Stimulated activated CD4-positive, alpha-beta T cell treated with anti-CD3 and anti-CD28 coated beads, Interleukin-4, amount 100 ng/mL, for 4 hours (primary cell): ENCODE measurements at places on chromosomes 3 and 15.

DNA sequence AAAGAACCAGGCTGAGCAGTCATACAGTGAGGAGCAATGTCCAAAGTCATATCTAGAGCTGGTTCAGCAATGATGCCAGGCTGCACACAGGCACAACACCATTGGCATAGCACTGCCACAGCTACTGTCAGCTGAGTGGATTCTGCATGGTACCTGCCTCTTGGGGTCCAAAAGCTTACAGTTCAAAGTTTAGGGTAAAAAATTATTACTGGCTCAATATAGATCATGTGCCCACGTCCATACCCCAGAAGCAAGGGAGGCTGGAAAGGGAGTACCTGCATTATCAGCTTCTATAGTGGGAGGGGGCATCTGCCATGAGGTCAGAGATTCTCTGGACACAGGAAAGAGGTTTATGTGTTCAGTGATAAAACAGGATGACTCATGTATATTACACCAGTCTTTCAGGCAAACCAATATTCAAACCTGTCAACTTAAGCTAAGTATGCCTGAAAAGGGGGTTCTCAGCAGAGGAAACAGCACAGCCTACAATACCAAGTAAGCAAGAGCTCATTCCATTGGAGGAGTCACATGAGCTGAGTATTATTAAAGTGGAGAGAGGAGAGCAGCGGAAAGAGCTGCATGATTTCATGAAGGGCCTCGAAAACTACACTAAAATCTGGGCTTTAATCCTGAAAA is 99.0 kb downstream of the ANO10 start:
- DNase-seq, result no peak

GRCh38 chr15:66619152-66619903 is 53.5 kb upstream of the LCTL start:
- peak; percentile 8 for DNase-seq

DNA sequence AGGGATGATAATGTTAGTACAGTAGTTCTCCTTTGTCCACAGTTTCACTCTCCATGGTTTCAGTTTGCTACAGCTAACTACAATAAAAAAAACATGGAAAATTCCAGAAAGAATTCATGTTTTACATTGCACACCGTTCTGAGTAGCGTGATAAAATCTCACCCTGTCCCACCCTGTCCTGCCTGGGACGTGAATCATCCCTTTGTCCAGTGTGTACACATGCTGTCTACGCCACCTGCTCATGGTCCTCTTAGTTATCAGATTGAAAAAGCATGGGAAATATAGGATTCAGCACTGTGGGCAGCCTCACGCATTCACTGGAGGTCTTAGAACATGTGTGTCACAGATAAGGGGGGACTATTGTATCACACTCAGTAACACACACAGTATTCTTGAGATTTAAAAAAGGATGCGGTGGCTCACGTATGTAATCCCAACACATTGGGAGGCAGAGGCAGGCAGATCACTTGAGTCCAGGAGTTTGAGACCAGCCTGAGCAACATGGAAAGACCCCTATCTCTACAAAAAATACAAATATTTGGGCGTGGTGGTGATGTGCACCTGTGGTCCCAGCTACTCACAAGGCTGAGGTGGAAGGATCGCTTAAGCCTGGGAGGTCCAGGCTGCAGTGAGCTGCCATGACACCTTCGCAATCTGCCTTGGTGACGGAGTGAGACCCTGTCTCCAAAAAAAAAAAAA is 8.7 kb upstream of the FLNB start:
- no peak for DNase-seq

DNA sequence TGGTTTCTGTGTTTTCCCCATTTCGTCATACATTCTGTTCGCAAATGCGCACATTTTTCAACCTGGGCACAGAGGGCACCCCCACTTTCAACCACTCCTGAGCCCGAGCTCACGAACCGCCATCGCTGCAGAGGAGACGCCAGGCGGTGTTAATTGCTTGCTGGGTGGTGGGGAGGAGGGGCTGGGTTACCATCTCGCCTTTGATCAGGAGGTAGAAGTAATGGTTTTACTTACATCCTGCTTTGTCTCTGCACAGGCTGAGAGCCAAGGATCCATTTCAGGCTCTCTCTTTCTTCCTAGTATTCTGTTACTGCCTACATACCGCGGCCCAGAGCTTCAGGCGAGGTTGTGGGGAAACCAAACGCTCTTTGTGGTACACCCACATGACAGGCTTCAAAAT is 177.3 kb upstream of the WNT5A start:
- no peak for DNase-seq

DNA sequence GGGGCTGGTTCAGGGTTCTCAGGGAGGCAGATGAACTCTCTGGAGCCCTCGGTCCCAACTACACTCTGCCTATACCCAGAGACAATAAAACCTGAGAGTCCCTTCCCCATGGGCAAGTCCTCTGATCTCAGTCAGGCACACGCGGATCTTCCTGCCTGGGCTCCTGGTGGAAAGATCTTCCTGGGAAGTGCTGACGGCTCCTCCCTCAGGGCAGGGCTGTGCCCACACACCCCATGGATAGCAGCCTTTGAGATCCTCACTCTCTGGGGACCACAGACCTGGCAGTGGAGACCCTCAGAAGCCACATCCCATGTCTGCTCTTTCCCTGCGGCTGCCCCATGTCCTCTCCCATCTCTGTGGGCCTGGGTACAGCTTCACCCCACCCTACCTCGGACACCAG is 10.4 kb downstream of the SH2D7 start:
- DNase-seq, result no peak

- no peak for DNase-seq
Measured at GRCh38 chr3:127108796-127109195, 84.1 kb upstream of the PRR23E start.

- DNase-seq, result no peak
Measured at GRCh38 chr3:30156586-30157498, 449.6 kb upstream of the TGFBR2 start.
